Esophagus muscularis mucosa (tissue), 4 donors: ENCODE measurements at places on chromosomes 4 and X. TPM values are rescaled to one million over a fixed set of nuclear protein-coding genes. Genes with fewer than 3 reads are reported as not detected.

DNA sequence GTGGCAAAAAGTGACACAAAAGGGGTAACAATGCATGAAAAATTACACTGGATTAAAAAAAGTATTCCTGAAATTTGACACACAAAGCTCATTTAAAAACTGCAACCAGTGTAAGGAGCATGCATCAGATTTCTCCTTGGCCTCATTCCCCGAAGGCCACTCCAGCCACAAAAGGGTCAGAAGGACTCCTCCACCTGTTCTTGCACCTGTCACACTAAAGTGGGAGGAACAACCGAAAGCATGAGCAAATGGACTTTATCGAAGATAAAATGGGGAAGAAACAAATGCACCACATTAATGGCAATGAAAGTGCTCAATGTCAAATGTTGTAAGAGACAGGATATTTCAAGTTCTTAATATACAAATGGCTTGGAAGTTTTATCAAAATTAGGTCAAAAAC, 88.2 kb downstream of the ADGRA3 start:
- no peak for DNase-seq

DNA sequence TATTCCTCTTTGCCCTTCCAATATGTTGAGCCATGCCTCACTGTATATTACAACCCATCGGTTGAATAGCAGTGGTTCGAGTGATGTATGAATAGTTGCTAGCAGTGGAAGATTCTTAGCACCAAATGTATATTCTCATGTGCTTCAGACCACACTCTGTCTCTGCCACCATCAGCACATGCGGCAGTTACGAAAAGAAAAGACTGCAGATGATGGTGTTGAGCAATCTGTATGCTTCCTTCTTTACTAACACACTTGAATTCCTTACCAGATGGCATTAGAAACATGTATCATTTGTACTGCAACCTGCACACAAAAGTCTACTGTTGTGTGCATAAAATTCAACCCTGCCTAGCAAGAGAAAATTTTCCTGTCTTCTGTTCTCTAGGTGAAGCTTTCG, 214.6 kb downstream of the ENOX2 start:
- DNase-seq: no peak

GRCh38 chr4:128386761-128387599, 99.4 kb upstream of the PGRMC2 start:
- peak; percentile 98 for DNase-seq

DNA sequence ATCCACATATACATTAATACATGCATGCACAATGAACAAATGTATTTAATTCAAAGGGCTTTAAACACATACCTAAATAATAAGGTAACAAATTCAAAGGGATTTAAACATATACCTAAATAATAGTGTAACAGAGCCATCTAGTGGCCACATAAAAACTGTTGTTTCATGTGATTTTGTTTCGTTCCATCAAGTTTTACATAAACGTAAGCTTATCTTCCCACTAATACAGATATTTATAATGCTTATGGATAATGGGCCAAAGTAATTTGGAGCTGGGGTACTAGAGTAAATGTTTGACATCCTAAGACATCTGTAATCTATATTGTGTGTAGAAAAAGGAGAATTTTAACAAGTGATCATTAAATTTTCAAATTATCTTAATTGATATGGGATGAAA, 82.3 kb downstream of the PRSS12 start:
- DNase-seq: no peak

SATL1 gene
- total RNA-seq: not detected

BTC gene
- 54.8 TPM for total RNA-seq

IGSF1 gene
- 1.2 TPM for total RNA-seq

UGT2B15 gene
- not detected for total RNA-seq

IL1RAPL2 gene
- total RNA-seq: 0.52 TPM

CT45A1 gene
- total RNA-seq: not detected
